SIG-M5 (cell line): ENCODE measurements at places on chromosomes 13 and 19.

DNA sequence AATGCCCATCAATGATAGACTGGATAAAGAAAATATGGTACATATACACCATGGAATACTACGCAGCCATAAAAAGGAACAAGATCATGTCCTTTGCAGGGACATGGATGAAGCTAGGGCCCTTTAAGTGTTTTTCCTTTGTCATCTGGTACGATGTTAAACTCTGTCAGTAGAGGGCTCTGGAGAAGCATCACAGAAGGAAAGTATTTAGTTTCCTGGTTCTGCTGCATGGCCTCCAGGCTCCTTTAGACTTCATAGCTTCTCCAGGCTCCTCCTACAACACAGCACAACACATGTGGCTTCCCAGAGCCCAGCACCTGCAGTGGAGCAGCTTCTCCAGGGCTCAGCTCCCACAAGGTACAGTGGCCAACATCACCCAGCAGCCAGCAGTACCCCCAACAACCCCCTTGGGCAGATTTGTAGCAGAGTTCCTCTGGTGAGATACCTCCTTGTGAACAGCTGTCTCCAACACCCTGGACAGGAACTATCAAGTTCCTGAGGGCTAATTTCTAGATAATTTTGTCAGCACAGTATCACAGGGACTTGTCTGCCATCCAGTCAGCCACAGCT, 63.4 kb downstream of the KCTD12 start:
- DNase-seq, result no peak

DNA sequence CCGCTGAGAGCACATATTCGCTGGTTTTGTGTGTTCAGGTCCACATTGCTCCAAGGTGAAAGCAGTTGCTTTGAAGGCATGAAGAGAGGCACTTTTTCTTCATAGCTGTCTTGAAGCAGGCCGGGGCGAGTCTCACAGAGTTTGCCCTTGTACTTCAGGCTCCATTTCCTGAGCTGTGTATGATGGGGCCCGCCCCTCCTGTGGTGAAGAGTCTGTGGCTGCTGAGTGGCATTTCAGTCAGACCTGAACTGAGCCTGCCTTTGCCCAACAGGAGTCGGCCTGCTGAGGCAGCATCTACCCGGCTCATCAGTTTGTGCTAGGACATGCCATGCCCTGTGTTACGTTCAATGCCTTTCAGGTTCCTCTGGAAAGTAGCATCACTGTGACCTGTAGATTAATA, 44.4 kb upstream of the C1QTNF9 start:
- DNase-seq, result no peak

DNA sequence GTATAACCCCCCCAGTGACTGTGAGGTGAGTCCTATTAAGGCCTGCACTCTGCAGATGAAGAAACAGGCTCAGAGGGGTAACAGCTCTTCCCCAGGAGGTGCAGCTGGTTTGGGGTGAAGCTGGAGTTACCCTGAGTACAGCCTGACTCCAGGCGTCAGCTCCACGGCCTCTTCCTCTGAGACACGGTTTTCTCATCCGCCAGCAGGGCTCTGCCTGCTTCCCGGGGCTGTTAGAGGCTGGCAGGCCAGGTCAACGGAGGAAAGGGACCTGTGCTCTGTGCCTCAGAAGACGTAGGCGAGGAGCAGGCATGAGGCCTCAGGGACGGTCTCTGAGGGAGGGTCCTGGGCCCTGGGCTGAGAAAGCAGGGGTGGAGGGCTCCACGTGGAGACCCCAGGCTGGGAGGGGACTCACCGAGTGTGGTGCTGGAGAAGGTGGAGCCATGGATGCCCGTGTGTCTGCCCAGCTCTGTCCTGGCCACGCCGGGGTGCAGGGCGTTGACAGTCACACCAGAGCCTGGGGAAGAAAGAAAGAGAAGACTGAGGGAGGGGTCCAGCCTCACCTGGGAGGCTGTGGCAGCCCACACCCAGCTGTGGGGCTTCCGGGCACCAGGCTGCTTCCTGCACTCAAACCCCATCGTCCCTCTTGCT, 9.0 kb upstream of the GP6 start:
- DNase-seq, result no peak

- DNase-seq, result no peak
Measured at GRCh38 chr13:113342820-113343691, 20.9 kb downstream of the GRTP1 start.
